ENCODE measurements at places on chromosomes 3 and 15.

DNA sequence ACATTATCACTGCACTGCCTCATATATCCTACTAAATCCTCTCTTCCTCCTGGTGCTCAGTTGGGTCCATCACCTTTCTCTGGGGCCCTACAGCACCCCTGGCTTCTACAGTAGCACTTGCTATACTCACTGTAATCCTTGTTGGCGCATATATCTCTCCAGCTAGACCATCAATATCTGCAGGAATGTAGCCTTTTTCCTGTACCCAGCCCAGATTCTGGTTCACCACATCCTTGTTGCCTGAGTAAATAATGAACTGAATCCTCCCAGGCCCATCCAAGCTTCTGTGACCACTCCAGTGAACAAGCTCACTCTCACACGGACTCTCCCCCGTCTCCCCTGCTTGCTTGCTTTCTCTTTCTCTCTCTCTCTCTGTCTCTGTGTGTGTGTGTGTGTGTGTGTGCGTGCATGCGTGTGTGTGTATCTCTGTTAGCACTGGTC lies 62.5 kb upstream of the LIPC start:
- DNase-seq = peak; percentile 94

- DNase-seq = no peak
Measured at GRCh38 chr15:69919816-69920215, 177.9 kb downstream of the TLE3 start.

- no peak for DNase-seq
Measured at GRCh38 chr15:101046826-101047225, 127.7 kb downstream of the LRRK1 start.

GRCh38 chr15:61605343-61605742 lies 376.2 kb upstream of the RORA start:
- no peak for DNase-seq

GRCh38 chr15:52727815-52728214 lies 48.6 kb upstream of the ATOSA start:
- no peak for DNase-seq

GRCh38 chr15:71338265-71338664 lies 223.0 kb downstream of the THSD4 start:
- no peak for DNase-seq

DNA sequence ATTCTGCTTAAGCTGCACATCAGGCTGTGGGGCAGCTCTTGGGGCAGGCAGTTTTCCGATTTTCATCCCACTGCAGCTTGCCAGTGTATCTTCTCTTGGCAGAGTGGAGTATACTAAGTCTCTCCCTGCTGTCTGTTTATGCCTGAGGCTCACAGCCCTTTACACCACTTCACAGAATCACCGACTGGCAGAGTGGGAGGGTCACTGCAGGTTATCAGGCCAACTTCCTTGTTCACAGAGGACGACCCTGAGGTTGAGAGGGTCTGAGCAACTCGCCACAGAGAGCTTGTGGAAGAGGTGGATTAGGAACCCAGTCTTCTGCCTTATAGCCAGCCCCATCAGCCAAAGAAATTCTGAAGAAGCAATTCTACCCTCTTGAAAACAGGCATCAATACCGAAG lies 30.9 kb downstream of the KIF9 start:
- DNase-seq = no peak

DNA sequence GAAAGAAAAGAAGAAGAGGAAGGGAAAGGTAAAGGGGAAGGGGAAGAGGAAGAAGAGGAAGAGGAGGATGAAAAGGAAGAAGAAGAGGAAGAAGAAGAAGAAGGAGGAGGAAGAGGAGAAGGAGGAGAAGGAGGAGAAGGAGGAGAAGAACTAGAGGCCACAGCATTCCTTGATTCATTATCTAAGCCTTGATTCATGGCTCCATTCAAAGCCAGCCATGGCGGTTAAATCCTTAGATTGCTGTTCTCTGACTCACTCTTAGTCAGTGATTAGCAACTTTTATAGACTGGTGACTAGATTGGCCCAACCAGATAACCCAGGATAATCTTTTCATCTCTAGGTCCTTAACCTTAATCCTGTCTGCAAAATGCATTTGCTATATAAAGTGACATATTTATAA lies 47.6 kb downstream of the OSTN start:
- DNase-seq = peak; percentile 91

DNA sequence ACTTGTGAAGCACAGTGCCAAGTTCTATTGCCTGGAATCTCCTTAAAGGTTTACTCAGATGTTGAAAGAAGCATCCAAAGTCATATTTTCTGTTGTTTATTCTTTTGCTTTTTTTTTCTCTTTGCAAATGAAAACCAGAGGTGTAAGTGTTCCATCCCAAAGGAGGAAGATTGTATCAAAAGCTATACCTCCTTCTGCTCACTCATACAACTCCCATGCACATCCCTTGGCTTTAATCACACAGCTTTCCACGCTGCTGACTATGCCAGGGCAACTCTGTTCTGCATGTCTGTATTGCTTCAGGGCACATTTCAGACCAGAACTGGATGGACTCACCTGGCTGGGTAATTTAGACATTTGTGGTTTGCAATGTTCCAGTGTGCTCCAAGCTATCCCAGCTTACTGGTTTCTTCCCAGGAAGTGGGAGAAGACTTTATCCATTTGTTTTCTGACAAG lies 399.6 kb upstream of the TBL1XR1 start:
- DNase-seq = no peak

DNA sequence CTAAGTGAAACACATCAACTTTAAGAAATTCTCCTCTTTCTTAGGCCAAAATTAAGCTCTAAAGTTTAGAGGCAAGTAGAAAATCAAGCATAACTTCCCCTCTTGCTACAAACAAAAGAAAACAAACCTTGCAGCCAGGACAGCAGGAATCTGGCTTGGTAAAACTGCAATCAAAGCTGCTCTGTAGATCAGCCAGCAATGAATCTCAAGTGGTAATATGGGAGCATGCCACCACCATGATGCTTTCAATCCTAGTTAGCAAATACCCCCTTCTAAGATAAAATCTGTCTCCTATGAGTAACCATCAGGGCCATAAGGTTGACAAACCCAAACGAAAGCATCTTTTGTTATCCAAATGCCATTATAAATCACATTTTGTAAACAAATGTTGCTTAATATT lies 208.3 kb upstream of the PLSCR5 start:
- peak; percentile 14 for DNase-seq

- no peak for DNase-seq
Measured at GRCh38 chr3:127256138-127256537, 31.7 kb downstream of the PRR20G start.

- DNase-seq = no peak
Measured at GRCh38 chr3:192331749-192332385, 395.5 kb downstream of the FGF12 start.

DNA sequence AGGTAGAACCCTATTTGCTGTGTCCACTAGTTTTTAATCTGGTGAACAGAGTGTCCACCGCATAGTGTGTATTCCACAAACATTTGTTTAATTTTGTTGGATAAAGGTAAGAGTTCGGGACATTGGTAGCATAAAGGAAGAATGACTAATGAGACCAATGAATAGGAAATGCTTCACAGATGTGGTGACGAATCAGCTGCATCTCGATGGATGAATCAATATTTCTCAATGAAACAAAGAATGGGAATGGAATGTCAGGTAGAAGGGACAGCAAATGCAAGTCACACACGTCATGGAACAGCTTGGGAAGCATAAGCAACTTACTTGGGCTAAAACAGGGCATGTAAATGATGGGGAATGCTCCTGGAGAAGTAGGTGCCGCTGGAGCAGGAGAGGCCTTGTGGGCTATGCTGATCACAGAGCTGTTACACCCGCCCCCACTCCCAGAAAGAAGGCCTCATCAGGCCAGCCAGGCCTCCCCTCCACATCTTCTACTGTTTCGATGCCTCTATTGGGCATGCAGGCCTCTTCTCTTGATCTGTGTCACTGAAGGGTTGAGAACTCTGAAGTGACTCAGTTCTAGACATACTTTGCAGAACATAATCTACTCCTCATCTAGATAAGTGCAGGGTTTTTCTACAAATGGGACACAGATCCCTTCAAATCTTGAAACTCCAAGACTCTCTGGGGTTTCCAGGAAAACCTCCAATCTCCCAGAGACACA lies 120.0 kb upstream of the GADL1 start:
- no peak for DNase-seq

- peak; percentile 15 for DNase-seq
Measured at GRCh38 chr3:13655061-13655913, 106.4 kb downstream of the FBLN2 start.

DNA sequence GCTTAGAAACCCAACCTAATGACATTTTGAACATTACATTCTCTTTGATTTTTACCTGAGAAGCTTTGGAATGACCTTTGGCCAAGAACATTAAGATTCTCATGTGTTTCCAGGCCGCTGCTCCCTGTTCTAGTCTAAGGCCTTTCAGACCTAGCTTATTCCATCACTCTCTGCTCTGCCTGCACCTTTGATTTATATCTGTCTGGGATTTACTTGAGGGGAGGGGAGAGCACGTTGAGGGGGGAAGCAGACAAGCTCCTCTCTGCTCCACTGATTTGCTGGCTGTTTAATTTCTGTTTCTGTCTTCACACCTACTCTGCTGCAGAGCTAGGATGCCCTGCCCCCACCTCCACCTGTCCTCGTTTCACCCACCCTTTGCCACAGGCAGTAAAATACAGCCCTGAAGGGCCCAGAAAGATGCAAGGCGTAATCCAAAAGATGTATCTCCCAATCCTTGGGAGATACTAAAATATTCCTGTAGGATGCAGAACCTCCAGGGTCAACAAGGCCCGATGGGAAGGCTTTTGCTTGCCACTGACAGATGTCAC lies 429.8 kb downstream of the EPHB1 start:
- no peak for DNase-seq

GRCh38 chr3:150114273-150114672 lies 143.6 kb upstream of the PFN2 start:
- DNase-seq = no peak

GRCh38 chr3:197292083-197292646 lies 6.2 kb downstream of the DLG1 start:
- DNase-seq = no peak

DNA sequence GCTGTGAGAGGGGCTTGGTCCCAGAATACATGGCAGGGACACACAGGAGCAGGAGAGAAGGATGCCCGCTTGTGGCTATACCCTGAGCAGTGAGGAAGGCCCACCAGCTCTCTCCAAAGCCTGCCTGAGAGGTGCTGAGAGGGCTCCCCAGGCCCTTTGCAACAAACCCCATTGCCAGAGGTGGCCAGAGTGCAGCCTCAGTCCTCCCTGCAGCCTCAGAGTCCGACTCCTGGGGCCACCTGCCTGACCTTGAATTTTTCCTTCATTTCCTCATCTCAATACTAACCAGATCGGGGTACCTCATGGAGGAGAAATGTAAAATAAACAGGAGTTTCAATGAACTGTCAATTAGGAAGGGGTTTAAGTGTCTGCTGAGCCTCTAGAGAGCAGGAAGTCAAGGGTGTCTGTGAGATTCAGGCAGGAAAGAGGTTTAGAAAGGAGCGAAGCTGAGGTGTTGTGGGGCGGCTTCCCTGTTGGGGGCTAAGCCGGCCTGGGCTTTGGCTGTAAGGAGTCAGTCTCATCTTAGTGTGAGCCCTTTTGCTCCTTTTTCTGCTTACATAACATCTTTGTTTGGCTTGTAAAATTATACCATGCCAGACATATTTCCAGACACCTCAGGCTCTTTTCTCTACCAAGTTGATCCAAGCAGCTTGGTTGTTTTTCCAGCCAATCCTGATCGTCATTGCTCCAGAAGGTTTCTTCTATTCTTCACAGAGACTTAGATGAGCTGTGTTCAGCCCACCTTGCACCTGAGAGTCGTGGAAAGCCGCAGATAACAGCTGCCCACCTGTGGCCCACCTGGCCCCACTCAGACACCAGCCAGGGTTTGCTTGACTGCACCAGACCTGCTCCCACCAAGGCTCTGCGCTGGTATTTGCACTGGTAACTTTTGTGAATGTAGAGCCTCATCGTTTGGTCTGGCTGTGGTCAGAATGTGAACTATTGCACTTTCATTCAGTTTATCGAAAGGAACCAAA lies 36.7 kb downstream of the CMTM7 start:
- DNase-seq = no peak

DNA sequence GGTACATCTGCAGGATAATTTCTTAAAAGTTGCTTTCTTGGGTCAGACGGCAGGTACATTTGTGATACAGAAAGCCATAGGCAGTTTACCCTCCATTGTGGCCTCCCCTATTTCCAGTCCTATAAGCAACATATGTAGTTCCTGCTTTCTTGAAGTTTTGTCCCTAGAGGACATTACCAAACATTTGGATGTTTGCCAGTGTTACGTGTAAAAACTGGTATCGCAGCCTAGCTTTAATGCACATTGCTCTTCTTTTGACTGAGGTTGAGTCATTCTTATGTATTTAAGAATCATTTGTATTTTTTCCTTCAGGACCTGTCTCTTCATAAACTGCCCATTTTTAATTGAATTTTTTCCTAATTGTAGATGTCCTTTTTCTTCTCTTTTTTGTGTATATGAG lies 114.3 kb downstream of the DIPK2A start:
- peak; percentile 11 for DNase-seq

- peak; percentile 72 for DNase-seq
Measured at GRCh38 chr3:192929146-192929545, 11.5 kb upstream of the MB21D2 start.

GRCh38 chr3:153925841-153926514 lies 195.2 kb upstream of the ARHGEF26 start:
- no peak for DNase-seq

DNA sequence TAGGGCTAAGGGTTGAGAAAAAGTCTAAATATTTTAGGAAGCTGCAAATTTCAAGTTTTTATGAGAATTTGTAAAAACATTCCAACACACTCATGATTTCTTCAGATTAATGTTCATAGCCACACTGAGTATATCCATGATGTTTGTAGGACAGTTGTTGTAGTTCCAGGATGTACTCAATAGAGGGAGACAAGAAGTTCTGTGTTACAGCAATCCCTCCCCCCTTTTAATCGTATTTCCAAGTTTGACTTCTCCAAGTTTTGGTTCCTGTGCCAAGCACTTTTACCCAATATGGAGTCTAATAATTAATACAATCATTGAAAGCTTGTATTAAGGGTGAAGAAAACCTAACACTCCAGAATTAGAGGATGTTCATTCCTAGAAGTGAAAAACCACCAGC lies 143.4 kb downstream of the FEZF2 start:
- peak; percentile 27 for DNase-seq

- peak; percentile 50 for DNase-seq
Measured at GRCh38 chr15:62835351-62835750, 207.2 kb upstream of the TPM1 start.

- DNase-seq = no peak
Measured at GRCh38 chr3:158350971-158351370, 220.0 kb upstream of the MLF1 start.

- DNase-seq = peak; percentile 86
Measured at GRCh38 chr3:98039322-98040024, 4.4 kb upstream of the GABRR3 start.

- DNase-seq = peak; percentile 76
Measured at GRCh38 chr3:42635111-42635510, 18.4 kb upstream of the ZBTB47 start.

DNA sequence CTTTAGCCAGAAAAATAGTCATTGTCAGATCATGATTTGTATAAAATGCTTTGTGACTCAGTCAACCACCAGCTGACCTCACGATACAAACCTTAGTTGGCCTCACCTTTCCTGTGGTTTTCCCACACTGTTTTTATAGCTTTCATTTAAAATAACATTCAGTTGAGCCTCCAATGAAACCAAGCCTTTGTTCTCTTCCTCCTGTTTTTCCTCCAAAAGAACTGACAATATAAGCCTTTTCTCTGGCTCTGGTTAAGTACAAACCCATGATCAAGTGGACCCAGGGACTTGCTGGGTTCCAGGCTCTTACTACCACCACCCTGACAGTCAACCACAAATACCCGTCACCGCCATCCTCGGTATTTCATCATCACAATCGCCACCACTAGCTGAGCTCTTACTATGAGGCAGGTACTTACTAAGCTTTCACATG lies 81.7 kb downstream of the TAMM41 start:
- DNase-seq = peak; percentile 95

- no peak for DNase-seq
Measured at GRCh38 chr3:129435367-129435766, 4.4 kb downstream of the MBD4 start.
